ENCODE measurements at places on chromosomes 6 and 20.

DNA sequence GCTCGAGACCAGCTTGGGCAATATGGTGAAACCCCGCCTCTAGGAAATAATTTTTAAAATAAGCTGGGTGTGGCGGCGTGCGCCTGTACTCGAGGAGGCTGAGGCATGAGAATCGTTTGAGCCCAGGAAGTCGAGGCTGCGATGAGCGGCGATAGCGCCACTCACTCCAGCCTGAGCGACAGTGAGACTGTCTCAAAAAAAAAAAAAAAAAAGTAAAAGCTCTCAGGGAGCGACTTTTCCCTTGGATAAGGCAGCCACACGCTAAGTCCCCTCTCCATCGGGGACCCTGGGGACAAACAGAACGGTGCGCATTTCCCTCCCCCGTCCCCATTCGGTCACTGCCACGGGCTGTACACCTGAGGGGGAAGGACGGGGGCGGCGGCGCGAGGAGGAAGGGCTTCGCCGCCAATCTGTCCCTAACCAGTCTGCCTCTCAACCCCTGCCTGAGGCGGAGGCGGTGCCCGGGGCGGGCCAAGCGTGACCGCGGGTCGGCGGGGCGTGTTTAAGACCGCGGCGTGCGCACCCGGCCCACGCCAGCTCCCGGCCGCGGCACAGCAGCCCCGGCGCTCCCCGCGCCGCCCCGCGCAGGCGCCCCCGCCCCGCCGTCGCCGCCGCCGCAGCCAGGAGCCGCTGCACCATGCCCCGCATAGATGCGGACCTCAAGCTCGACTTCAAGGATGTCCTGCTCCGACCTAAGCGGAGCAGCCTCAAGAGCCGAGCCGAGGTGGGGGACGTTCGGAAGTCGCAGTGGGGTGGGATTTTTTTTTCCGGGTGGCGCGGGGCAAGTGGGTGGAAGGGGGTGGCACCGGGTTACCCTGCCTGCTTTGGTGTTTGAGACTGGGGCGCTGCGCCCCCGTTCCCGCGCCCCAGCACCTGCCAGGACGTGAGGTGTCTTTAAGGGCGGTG, at the start of gene GMPR:
Gene GMPR, plus strand, starts transcription at position 531 of the 906 bp plus-strand sequence. Its CDS starts 107 bp downstream, at position 638.
- DNase-seq = peak; percentile 26

DNA sequence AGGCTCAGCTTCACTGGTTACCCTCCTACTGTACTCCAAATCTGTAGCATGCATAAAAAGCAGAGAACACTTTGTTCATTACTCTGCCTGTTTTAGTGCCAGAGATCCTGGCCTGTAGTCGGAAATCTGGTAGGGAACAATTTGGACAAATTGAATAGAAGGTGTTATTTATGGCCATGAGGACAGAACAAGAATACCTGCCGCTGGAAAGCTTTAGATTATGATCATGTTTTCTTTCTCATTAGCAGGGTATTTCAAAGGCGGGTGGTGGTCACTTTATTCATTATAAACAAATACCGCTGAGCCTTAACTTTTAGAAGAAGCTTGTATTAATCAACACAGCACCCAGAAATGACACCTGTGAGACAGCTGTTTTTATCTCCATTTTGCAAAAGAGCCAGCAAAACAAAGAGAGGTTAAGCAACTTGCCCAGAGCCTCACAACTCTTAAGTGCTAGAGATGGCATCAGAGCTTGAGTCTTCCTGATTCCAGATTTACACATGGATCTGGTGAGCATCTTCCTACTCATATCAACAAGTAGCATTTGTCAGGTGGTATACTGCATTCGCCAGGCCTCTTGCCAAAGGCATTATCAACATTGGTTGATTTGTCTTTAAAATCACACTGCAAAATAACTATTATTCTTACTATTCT, 110.5 kb downstream of the LCA5 start:
- no peak for DNase-seq

DNA sequence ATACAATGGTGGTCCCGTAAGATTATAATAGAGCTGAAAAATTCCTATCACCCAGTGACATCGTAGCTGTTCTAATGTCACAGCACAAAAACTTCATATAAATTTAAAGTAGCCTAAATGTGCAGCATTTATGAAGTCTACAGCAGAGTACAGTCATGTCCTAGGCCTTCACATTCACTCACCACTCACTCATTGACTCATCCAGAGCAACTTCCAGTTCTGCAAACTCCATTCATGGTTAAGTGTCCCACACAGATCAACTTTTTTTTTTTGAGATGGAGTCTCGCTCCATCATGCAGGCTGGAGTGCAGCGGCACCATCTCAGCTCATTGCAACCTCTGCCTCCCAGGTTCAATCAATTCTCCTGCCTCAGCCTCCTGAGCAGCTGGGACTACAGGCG, 20.9 kb upstream of the KCNG1 start:
- no peak for DNase-seq

- DNase-seq = no peak
Observed at GRCh38 chr6:167094820-167095637, 27.9 kb upstream of the CCR6 start.

DNA sequence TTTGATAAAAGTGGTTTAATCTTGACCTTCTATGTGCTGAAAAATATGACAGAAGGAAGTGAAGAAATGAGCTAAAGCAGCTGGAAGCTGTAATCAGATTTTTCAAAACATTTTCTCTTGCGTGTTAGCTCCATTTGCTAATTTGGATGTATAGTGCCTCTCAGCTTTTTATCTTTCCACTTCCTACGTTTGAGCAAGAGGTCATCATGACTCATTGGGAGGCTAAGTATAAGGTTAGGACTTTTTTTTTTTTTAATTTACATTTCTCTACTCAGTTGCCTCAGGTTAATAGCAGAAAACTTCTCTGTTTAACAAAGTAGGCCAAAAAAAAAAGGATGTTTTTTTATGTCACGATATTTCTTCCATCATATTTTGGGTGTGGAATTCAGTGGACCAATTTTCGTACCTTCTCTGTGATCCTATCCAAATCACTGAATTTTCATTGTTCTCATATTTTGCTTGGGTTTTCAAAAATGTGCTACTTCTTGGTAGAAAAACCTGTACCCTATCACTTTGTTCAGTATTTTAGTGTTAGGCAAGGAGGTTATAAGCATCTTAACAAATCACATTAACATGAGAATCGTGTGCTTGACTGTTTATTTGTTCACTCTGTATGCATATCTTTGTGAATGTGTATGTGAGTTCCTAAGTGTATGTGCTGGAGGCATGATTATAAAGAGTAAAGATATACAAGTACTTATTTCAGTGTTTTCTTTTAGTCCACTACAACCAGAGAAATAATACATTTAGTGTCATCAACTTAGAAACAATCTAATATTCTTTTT, 1028.3 kb upstream of the EYS start:
- DNase-seq = no peak

DNA sequence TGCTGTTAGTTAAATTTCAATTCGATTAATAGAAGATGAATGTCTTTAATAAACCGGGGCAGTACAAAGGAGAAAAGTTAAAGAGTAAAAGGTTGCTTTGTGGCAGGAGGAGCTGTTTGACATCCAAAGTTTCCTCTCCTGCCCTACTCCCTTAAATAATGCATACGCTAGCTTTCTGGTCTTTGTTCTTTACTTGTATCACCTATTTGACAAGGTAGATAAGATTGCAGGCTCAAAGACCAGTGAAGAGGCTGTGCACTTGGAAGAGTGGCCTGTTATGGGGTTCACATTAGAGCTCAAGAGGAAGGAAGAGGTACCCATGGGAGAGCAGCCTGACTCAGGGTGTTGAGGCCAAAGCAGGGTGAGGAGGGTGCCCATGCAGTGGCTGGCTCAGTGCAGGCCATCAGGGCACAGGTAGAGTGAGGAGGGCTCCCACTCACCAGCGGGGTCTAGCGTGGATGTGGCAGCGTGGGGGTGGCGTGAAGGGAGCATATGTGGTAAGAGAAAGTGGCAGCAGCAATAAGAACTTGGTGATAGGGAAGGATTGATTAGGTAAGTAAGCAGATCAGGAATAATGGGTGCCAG, 29.3 kb upstream of the KLHL31 start:
- DNase-seq = no peak

DNA sequence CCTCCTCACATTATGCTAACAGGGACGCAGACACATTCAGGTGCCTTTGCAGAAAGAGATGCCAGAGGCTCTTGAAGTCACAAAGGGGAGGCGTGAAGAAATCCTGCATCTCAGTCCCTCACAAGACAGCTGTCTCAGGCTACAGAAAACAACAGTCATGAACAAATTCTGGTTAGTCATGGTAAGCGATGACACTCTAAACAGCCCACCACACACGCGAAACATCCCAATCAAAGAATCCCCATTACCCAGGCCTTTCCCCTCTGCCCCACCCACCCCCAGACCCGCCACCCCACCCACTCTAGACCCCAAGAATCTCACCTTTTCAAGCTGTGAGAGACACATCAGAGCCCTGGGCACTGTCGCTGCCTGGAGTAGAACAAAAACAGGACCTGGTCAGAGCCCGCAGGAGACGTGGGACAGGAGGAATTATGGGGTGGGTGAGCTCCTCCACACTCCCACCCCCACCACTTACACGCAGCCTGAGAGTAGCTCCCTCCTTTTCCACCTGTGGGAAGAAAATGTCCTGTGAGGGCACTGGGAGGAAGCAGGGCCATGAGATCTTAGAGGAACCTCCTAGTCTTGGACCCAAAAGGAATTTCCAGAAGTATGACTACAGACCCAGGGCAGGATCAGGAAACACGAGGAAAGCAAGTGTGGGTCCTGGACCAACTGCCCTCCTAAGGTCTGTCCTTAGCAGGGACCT, 2.7 kb downstream of the HLA-B start:
- DNase-seq = no peak

- no peak for DNase-seq
Observed at GRCh38 chr6:41543087-41543486, 3.1 kb upstream of the FOXP4 start.

- no peak for DNase-seq
Observed at GRCh38 chr6:37838219-37838921, 18.8 kb downstream of the ZFAND3 start.

DNA sequence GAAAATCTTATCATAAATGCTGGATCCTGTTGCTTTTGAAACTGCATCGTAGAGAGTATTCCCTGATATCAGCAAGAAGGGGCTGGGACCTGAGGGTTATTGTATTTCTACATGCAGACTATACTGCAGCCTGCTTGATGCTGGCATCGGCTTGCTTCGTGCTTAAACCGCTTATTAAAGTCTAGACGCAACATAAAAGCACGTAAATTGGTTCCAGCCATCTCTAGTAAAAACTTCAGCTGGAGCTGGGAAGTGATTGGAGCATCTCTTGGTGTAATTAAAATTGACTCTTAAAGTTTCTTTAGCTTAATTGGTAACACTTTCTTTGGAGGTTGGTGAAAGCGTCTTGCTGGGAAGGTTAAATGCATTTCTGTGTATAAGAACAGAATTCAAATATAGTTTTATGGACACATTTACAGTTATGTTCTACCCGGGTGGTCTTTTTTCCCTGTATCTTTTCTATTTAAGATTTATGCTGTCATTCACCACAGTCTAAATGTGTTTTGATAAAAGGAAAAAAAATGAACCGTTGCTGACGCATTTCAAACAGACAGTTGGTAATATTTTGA, 139.0 kb upstream of the JAG1 start:
- no peak for DNase-seq

GRCh38 chr6:121780325-121781321, 345.2 kb downstream of the GJA1 start:
- no peak for DNase-seq

DNA sequence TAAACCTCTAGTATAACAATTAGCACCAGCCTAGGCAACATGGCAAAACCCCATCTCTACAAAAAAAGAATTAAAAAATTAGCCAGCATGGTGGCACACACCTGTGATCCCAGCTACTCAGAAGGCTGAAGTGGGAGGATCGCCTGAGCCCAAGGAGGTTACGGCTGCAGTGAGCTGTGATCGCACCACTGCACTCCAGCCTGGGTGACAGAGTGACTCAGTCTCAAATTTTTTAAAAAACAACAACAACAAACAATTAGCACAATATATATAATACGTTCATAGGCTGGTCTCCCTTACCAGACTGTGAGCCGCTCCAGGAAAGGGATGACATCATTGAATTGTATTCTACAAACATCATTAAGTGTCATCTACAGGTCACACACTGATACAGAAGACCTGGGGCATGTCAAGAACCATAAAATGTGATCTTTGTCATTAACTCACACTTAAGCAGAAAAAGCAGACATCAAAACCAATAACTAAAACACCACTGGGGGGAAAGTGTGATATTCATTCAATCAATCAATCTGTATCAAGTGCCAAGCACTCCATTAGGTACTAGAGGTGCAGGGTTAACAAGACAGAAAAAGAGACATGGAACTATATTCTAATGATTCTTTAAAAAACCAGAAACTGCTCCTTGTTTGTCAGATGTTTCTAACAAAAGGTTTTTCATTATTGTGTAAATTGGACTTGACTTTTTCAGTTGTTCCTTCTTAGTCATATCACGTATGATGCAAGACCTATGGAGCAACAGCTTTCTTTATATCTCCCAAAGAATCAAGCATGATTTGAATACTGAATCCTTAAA, 17.8 kb downstream of the MAP3K5 start:
- no peak for DNase-seq

- no peak for DNase-seq
Observed at GRCh38 chr20:19911810-19912382, 105.3 kb upstream of the NAA20 start.

- no peak for DNase-seq
Observed at GRCh38 chr6:165181951-165182414, 127.4 kb downstream of the C6orf118 start.

DNA sequence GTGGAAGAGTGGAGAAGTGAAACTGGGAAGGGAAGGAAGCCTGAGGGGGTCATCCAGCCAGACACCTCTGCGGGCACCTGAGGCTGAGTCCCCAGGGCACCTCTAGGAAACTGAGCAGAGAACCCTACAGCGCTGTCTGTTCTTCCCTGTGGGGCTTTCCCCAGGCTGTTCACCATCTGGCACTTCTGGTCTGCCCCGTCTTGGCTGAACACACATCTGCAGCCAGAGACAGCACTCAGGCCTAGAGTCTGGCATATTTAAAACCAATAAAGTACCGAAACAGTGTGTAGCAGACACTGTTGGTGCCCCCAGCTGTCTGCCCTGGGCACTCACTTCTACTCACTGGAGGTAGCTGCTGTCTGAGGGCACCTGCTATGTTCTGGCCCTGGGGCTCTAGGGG, 9.4 kb upstream of the ARFGEF2 start:
- DNase-seq = no peak

GRCh38 chr20:37384683-37385174, 38.8 kb downstream of the SRC start:
- DNase-seq = peak; percentile 56

DNA sequence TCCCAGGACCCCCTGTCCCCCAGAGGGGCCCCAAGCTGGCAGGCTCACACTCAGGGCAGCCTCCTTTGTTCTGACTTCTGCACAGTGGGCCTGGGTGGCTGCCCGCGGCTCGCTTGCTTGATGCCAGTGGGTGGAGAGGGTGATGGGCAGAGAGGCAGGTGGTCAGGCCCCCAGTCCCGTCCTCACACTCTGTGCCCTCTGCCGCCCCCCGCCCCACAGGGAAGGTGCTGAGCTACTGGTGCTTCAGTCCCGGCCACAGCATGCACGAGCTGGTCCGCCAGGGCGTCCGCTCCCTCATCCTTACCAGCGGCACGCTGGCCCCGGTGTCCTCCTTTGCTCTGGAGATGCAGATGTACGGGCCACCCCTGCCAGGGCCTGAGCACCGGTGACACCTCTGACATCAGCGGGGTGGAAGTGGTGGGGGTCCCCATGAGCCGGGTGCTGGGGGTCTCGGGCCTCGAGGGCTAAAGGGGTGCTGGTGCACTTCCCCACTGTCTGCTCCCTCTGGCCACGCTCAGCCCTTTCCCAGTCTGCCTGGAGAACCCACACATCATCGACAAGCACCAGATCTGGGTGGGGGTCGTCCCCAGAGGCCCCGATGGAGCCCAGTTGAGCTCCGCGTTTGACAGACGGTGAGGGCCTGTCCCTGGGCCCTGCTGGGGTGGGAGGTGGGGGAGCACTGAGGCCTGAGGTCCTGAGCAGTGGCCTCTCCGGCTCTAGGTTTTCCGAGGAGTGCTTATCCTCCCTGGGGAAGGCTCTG, 8.9 kb upstream of the TNFRSF6B start:
- DNase-seq = no peak

Measured in stimulated activated CD4-positive, alpha-beta T cell treated with anti-CD3 and anti-CD28 coated beads, Interleukin-1b, Interleukin-23, amount 100 ng/mL, for 24 hours (primary cell).